ENCODE measurements at places on chromosomes 3 and 15. TPM values are rescaled to one million over a fixed set of nuclear protein-coding genes. Genes with fewer than 3 reads are reported as not detected.
A peak's percentile ranks its signal among the peaks of the same experiment; 100 is the strongest.

DNA sequence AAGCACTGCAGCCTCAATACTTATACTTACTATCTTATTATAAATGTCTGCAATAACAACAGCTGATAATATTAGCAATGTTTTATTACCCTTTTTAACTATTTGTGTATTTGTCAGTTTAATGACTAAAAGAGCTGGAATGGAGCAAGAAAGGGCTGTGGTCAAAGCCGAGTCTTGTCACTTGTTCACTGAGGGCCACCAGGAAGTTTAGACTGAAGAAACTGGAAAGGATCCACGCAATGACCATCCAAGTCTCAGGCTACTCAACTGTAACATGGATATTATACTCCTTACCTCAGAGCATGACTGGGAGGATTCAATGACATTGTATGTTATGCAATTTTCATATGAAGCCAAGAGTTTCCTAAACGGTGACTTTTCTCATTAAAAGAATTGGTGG lies 90.4 kb downstream of the TJP1 start:
- H3K27me3 ChIP-seq, result no peaks in the 10 kb centered on the region
- H3K36me3 ChIP-seq, result peaks cover 79% of the 10 kb centered on the region
- H3K27ac ChIP-seq, result peak overlapping the region; percentile 52
- DNase-seq, result peak; percentile 68
- H3K4me3 ChIP-seq, result no peak overlapping the region

GRCh38 chr3:124768812-124769211 lies 38.6 kb downstream of the UMPS start:
- no peak overlapping the region for H3K27ac ChIP-seq
- H3K36me3 ChIP-seq, result peaks cover 24% of the 10 kb centered on the region
- no peak overlapping the region for H3K4me3 ChIP-seq

- no peaks in the 10 kb centered on the region for H3K27me3 ChIP-seq
- no peaks in the 10 kb centered on the region for H3K4me1 ChIP-seq
- no peak for DNase-seq
- H3K27ac ChIP-seq, result no peak overlapping the region
Observed at GRCh38 chr3:158652463-158652862, 8.1 kb downstream of the GFM1 start.

- peaks cover 35% of the 10 kb centered on the region for H3K4me1 ChIP-seq
- H3K27me3 ChIP-seq, result no peaks in the 10 kb centered on the region
- peaks cover 7% of the 10 kb centered on the region for H3K36me3 ChIP-seq
- no peak for DNase-seq
- H3K4me3 ChIP-seq, result peak overlapping the region; percentile 83
Observed at GRCh38 chr15:64096668-64097384, 1.0 kb downstream of the SNX1 start.

Gene CHMP2B
- 32.9 TPM for total RNA-seq

Gene PARL
- total RNA-seq, result 38.4 TPM

Gene MCF2L2
- 0.03 TPM for total RNA-seq

Gene SHC4
- 2.9 TPM for total RNA-seq

GRCh38 chr15:58243070-58243469 lies 104.9 kb downstream of the AQP9 start:
- H3K4me3 ChIP-seq, result no peak overlapping the region
- no peak overlapping the region for H3K27ac ChIP-seq
- no peak for DNase-seq

DNA sequence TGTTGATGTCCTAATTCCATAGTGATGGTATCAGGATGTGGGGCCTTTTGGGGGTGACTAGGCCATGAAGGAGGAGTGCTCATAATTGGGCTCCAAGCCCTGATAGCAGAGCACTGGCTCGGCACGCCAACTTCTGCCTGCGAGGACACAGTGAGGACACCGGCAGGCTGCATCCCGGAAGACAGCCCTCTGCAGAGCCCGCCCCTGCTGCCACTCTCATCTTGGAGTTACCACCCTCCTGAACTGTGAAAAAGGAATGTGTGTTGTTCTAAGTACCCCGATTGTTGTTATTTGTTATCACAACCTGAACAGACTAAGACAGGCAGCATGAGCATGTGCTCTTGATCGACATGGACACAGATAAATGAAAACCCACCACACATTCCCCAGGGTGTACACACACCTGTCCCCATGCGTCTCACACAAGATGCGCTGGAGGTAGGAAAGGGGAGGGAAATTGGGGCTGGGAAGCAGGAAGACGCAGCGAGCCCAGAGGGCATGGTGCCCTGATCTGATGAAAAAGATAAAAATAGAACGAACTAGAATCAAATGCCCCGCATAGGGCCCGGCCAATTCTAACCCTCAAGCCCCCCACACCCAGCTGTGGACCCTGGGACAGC lies 40.1 kb downstream of the RPN1 start:
- H3K27ac ChIP-seq, result no peak overlapping the region
- no peak for DNase-seq
- H3K4me1 ChIP-seq, result peaks cover 9% of the 10 kb centered on the region

Gene CLSTN2
- 0.05 TPM for total RNA-seq

Gene GOLGA8O
- total RNA-seq, result not detected

Gene LRRN1
- total RNA-seq, result not detected

GRCh38 chr15:27683121-27683520 lies 416.0 kb downstream of the OCA2 start:
- no peak overlapping the region for H3K4me3 ChIP-seq
- no peaks in the 10 kb centered on the region for H3K27me3 ChIP-seq
- no peaks in the 10 kb centered on the region for H3K4me1 ChIP-seq
- no peaks in the 10 kb centered on the region for H3K36me3 ChIP-seq
- DNase-seq, result no peak

DNA sequence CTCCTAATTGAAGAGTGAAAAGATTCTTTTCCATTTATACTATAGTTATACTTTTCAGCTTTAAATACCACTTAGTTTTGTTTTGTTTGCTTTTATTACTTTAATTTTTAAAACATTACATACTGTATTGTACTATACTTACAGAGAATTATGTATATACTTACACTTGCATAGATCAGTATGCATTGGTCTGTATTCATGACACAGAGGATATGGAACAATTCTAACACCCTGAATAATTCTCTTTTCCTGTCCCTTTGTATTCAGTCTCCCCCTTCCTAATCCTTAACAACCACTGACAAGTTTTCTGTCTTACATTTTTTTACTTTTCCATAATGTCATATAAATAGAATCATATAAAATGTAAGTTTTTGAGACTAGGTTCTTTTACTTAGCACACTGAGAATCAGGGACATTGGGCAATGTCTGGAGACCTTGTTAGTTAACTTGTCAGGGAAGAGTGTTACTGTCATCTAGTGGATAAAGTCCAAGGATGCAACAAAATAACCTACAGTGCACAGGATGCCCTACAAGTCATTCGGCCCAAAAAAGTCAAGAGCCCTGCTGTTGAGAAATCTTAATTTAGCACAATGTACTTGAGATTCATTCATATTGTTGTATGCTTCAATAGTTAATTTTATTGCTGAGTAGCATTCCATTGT lies 95.7 kb upstream of the MCTP2 start:
- H3K4me1 ChIP-seq, result no peaks in the 10 kb centered on the region
- H3K36me3 ChIP-seq, result no peaks in the 10 kb centered on the region
- H3K27me3 ChIP-seq, result peaks cover 3% of the 10 kb centered on the region
- no peak overlapping the region for H3K4me3 ChIP-seq
- no peak for DNase-seq

- no peak for DNase-seq
- H3K27me3 ChIP-seq, result no peaks in the 10 kb centered on the region
- no peak overlapping the region for H3K27ac ChIP-seq
- no peak overlapping the region for H3K4me3 ChIP-seq
- H3K4me1 ChIP-seq, result no peaks in the 10 kb centered on the region
- H3K36me3 ChIP-seq, result no peaks in the 10 kb centered on the region
Observed at GRCh38 chr15:88177451-88177850, 79.1 kb downstream of the NTRK3 start.

Gene EAF1
- 16.0 TPM for total RNA-seq

GRCh38 chr15:78205856-78206255 lies 28.5 kb downstream of the ACSBG1 start:
- H3K27me3 ChIP-seq, result no peaks in the 10 kb centered on the region
- DNase-seq, result no peak
- no peaks in the 10 kb centered on the region for H3K36me3 ChIP-seq
- no peak overlapping the region for H3K27ac ChIP-seq

DNA sequence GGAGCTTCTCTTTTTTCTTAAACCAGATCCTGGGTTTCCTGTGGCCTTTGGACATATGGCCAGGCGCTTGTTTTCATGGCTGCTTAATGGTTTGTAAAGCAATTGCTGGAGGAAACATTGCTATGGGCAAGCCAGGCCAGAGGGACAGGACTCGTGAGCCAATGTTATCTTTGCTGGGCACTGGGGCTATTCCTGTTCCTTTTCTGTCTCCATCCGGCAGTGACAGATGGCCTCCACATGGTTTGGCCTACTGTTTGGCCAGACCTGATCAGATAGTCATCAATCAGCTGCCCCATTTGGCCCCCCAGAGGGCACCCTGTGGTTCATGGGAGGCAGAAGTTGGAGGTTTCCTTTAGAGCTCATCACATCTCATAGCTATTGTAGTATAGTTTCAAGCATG lies 326.1 kb upstream of the ROPN1 start:
- DNase-seq, result no peak
- H3K27me3 ChIP-seq, result no peaks in the 10 kb centered on the region
- peaks cover 16% of the 10 kb centered on the region for H3K4me1 ChIP-seq
- no peak overlapping the region for H3K27ac ChIP-seq
- no peak overlapping the region for H3K4me3 ChIP-seq

GRCh38 chr15:75145027-75145841 lies 56.4 kb upstream of the C15orf39 start:
- peak; percentile 84 for DNase-seq
- H3K27me3 ChIP-seq, result no peaks in the 10 kb centered on the region
- peak overlapping the region; percentile 20 for H3K27ac ChIP-seq
- no peak overlapping the region for H3K4me3 ChIP-seq

DNA sequence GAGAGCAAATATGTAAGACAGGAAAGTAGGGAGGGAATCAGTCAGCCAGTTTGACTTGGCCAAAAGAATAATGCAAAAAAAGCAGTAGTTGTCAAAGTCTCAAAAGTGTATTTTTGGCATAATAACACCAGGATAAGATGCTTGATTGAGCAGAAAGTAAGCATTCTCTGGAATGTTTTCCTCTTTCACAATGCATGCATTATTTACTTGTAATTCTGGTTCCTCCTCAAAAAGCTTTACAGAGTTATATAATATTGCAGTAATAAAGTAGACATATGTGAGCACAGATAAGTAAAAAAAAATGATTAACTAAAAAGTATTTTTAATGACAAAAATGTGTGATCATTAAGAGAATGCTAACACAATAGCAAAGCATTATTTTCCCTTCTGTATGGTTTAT lies 285.9 kb upstream of the BCHE start:
- no peak for DNase-seq
- H3K4me1 ChIP-seq, result no peaks in the 10 kb centered on the region
- H3K4me3 ChIP-seq, result no peak overlapping the region
- no peak overlapping the region for H3K27ac ChIP-seq
- H3K36me3 ChIP-seq, result no peaks in the 10 kb centered on the region

Gene TTLL13
- not detected for total RNA-seq

Gene SPPL2A
- total RNA-seq, result 179 TPM

GRCh38 chr15:46961795-46962194 lies 755.5 kb upstream of the SEMA6D start:
- no peak overlapping the region for H3K27ac ChIP-seq
- H3K4me1 ChIP-seq, result no peaks in the 10 kb centered on the region
- H3K36me3 ChIP-seq, result no peaks in the 10 kb centered on the region

Gene SPSB4
- total RNA-seq, result 0.05 TPM

Gene COPG1
- total RNA-seq, result 191 TPM

Gene GPR62
- not detected for total RNA-seq

GRCh38 chr15:70059476-70060213 lies 38.1 kb downstream of the TLE3 start:
- H3K4me1 ChIP-seq, result no peaks in the 10 kb centered on the region
- H3K36me3 ChIP-seq, result peaks cover 96% of the 10 kb centered on the region
- H3K27me3 ChIP-seq, result no peaks in the 10 kb centered on the region
- no peak overlapping the region for H3K27ac ChIP-seq

- H3K4me3 ChIP-seq, result no peak overlapping the region
- H3K4me1 ChIP-seq, result no peaks in the 10 kb centered on the region
- peaks cover 12% of the 10 kb centered on the region for H3K27me3 ChIP-seq
- no peak overlapping the region for H3K27ac ChIP-seq
- no peaks in the 10 kb centered on the region for H3K36me3 ChIP-seq
- no peak for DNase-seq
Observed at GRCh38 chr15:65336493-65337435, 32.3 kb downstream of the RNU5B-1 start.

Gene ANKRD34C
- total RNA-seq, result not detected

- H3K36me3 ChIP-seq, result no peaks in the 10 kb centered on the region
- peaks cover 22% of the 10 kb centered on the region for H3K4me1 ChIP-seq
- no peak overlapping the region for H3K27ac ChIP-seq
- H3K4me3 ChIP-seq, result no peak overlapping the region
Observed at GRCh38 chr15:80593486-80594030, 101.6 kb upstream of the ABHD17C start.

Gene WDR72
- not detected for total RNA-seq

GRCh38 chr3:20100151-20100550 lies 59.9 kb downstream of the KAT2B start:
- DNase-seq, result no peak
- no peak overlapping the region for H3K27ac ChIP-seq
- H3K4me1 ChIP-seq, result no peaks in the 10 kb centered on the region
- no peaks in the 10 kb centered on the region for H3K27me3 ChIP-seq

DNA sequence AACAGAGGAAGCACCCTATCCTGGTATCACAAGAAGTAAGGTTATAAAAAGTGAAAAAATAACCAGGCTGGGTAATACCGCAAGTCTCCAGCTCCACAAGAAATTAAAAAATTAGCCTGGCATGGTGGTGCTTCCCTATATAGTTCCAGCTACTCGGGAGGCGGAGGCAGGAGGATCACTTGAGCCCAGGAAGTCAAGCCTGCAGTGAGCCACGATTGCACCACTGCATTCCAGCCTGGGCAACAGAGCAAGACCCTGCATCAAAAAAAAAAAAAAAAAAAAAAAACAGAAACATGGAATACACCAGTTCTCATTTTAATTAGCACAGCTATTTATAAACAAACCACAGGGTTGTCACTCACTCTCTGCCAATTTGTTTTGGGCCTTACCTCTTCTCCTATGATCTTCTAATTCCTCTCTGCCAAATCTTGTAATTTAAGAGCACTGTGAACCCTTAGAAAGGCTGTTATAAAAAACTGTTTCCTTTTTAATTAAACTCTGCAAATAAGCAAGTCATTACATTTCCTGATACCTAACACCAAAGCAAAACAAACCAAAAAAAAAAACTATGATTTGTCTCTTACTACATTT lies 22.6 kb downstream of the DCUN1D1 start:
- DNase-seq, result no peak
- no peak overlapping the region for H3K4me3 ChIP-seq
- peaks cover 28% of the 10 kb centered on the region for H3K36me3 ChIP-seq
- H3K27ac ChIP-seq, result no peak overlapping the region
- no peaks in the 10 kb centered on the region for H3K4me1 ChIP-seq

Gene MST1R
- not detected for total RNA-seq

GRCh38 chr3:44048196-44048924 lies 193.3 kb upstream of the TOPAZ1 start:
- H3K4me1 ChIP-seq, result no peaks in the 10 kb centered on the region
- H3K4me3 ChIP-seq, result no peak overlapping the region
- no peak overlapping the region for H3K27ac ChIP-seq
- DNase-seq, result no peak

GRCh38 chr3:171044835-171045793 lies 18.6 kb upstream of the SLC2A2 start:
- H3K36me3 ChIP-seq, result no peaks in the 10 kb centered on the region
- H3K27me3 ChIP-seq, result no peaks in the 10 kb centered on the region
- no peak overlapping the region for H3K27ac ChIP-seq
- H3K4me3 ChIP-seq, result no peak overlapping the region

Gene TM6SF1
- total RNA-seq, result 0.38 TPM
